Pancreas (tissue), 10 donors: ENCODE measurements at places on chromosomes 4 and X. TPM values are rescaled to one million over a fixed set of nuclear protein-coding genes. Genes with fewer than 3 reads are reported as not detected.

DNA sequence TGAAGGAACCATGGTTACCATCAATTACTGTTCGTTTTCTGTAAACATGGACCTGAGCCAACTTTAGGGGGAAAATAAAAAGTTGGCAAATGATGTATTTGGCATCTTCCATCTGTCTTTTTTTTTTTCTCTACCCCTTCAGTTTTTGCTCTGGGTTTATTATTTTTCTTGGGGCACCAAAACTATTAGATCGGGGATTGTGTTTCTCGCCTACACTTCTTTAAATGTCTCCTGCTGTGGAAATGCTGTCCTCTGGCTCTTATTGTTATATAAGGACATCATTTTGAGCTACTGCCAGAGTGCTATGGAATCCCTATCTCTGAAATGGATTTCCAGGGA, 234.0 kb upstream of the SLIT2 start:
- no peak for DNase-seq

DNA sequence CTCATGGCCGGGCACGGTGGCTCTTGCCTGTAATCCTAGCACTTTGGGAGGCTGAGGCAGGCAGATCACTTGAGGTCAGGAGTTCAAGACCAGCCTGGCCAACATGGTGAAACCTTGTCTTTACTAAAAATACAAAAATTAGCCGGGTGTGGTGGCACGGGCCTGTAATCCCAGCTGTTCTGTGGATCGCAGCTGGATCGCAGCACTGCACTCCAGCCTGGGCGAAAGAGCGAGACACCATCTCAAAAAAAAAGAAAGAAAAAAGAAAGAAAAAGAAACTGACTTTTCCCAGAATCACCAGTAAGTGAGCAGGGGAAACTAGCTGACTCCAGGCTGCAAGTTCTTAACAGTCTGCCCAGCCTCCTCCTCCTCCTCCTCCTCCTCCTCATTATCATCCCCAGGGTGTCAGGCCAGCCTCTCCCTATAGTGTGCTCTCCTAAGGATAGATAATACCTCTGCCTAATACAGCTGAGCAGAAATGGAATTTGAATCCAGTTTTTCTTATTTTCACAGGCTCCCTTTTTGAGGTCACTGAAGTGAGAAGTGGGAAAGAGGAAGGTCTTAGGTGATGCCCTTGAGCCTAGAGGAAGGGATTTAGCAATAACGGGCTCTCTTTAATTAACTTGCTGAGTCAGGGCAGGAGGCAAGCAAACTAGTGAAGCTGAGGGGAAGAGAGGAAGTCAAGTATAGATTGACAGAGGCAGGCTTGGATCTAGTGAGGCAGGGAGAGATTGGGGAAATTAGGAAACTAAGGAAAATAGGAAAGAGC, 11.8 kb upstream of the ELF2 start:
- DNase-seq: no peak

- DNase-seq: no peak
These were observed 82.5 kb downstream of the CPEB2 start for GRCh38 chr4:15084780-15085179.

The ZBED1 gene
- 27.5 TPM for total RNA-seq

The TMPRSS11A gene
- total RNA-seq: not detected

- no peak for DNase-seq
These were observed 7.7 kb upstream of the STK32B start for GRCh38 chr4:5043579-5043978.

GRCh38 chrX:110172215-110172614, 145.7 kb downstream of the AMMECR1 start:
- no peak for DNase-seq

- no peak for DNase-seq
These were observed 243.9 kb upstream of the FAT4 start for GRCh38 chr4:125070861-125071260.
